ENCODE measurements at places on chromosomes 1 and 21.

GRCh38 chr1:39850606-39851216, 32.6 kb downstream of the TRIT1 start:
- no peak for DNase-seq

DNA sequence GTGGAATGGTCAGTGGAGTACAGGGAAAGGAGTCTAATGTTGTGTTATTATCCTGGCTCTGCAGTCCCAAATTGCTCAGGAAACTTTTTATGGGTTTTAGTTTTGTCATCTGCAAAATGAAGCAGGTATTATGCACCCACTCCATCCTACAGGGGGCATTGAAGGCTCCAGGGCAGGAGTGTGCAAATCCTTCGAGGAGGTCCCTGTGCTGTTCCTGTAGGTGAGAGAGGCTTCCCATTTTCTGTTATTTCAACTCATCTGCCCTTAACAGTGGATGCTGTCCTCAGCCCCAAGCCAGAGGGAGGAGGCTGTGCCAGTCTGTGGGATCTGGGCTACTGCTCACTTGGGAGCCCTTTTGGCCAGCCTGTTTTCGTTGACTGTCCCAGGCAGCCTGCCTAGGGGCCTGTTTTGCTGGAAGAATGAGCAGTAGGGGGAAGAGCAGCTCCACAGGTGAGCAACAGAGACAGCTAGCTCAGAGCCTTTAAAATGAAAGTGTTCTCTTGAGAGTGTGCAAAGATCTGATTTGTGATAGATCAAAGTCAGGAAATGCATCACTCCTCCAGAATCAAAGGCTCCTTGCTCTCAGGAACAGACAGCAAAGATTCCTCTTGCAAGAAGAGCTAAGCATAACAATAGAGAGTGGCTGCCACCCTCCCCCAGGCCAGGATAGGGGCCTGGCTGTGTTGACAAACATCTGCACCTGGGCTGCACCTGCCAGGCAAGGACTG, 317.6 kb upstream of the PROX1 start:
- no peak for DNase-seq

GRCh38 chr1:207970329-207971233, 59.7 kb upstream of the CD34 start:
- no peak for DNase-seq

GRCh38 chr21:26119906-26120305, 50.7 kb downstream of the APP start:
- DNase-seq, result no peak

- DNase-seq, result peak; percentile 48
These were observed 34.8 kb upstream of the TTC22 start for GRCh38 chr1:54835970-54836369.

GRCh38 chr1:115545096-115545720, 96.6 kb upstream of the VANGL1 start:
- no peak for DNase-seq

DNA sequence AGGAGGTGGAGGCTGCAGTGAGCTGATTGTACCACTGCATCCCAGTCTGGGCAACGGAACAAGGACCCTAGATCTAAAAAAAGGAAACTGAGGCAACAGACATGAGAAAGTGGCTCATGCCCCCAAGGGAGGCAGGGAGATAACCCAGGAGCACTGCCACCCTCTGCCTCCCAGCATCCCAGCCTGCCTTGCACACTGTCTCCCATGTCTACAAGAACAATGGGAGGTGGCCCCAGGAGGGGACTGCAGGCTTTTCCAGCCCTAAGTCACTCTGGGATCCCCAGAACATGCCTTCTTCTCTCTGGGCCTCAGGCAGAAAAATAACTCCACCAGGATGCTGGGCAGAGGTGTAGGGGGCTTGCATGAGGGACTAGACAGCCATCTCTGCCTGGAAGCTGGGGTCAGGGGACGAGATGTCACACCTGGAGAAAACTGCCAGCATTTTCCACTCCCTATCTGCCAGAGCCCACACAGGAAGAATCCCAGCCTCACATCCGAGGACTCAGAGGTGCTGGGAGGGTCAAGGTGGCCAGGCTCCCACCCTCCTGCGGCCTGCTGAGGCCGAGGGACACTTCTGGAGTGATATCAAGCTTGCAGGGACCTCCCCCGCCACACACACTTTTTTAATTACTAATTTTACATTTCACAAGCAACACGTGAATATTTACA, 21.4 kb downstream of the RUNX3 start:
- DNase-seq, result no peak

DNA sequence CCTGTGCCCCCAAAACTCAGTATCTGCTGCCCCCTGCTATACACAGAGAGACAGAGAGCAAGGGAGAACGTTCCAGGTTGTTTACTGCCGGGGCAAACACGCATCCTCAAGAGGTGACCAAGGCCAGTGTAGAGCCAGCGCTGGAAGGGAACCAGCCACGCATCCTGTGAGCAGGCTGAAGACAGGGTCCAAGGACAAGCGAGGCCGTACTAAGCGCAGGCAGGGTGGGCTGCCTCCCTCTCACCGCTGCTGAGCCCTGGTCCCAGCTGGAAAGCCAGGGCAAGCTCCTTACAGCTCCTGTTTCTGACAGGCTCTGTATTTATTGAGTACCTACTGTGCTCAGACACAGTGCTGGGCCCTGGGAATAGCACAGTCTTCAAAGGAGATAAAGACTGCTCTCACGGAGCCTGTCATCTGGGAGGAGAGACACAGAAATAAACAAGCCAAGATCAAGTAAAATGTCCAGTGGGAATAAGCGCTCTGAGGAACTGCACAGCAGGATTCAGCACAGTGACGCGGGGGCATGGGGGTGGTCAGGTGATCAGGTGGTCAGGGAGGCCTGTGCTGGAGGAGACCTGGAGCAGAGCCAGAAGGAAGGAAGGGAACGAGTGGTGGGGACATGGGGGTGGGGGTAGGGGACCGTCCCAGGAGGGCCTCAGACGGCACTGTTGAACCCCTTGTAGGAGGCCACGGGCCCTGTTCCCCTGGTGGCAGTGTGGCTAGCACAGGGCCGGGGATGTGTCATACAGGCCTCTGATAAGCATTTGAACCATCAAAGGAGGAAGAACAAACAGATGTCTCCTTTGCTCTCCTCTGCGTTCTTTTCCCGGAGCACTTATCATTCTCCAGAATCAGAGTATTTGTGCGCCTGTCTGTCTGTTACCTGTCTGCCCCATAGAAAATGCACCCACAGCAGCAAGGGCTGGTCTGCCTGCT, 37.8 kb upstream of the EFHD2 start:
- DNase-seq, result no peak

- DNase-seq, result no peak
These were observed 13.5 kb downstream of the KCNQ4 start for GRCh38 chr1:40796939-40797667.

DNA sequence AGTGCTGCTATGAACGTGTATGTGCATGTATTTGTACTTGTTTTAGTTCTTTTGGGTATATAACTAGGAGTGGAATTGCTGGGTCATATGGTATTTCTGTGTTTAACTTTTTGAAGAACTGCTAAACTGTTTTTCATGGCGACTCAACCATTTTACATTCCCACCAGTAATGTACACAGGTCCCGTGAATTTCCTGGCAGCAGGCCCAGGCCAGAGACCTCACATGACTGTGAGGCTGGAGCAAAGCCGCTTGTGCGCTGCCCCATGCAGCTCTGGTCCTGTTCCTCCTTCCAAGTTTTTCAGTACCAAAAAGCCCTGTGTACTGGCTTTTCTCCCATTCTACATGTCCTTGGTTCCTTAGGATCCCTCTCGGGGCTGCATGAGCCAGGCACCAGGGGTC, 29.6 kb downstream of the ACOT11 start:
- DNase-seq, result no peak

GRCh38 chr21:44916965-44917364, 3.7 kb downstream of the ITGB2 start:
- no peak for DNase-seq

- DNase-seq, result peak; percentile 64
These were observed 2.4 kb downstream of the ARID1A start for GRCh38 chr1:26697978-26698849.

GRCh38 chr1:50978144-50978851, 8.3 kb downstream of the CDKN2C start:
- DNase-seq, result no peak

DNA sequence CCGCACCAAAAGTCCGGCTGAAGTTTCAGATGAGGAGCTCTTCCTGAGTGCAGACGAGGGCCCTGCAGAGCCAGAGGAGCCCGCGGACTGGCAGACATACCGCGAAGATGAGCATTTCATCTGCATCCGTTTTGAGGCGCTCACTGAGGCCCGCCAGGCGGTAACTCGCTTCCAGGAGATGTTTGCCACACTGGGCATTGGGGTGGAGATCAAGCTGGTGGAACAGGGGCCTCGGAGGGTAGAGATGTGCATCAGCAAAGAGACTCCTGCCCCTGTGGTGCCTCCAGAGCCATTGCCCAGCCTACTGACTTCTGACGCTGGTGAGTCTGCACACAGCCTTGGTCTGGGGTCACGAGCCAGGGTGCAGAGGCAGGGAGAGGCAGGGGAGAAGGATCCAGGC, 84.7 kb downstream of the TRIM11 start:
- DNase-seq, result no peak

GRCh38 chr1:5769146-5769545, 223.1 kb downstream of the NPHP4 start:
- DNase-seq, result no peak

GRCh38 chr1:169608226-169608625, 21.7 kb downstream of the SELP start:
- no peak for DNase-seq

DNA sequence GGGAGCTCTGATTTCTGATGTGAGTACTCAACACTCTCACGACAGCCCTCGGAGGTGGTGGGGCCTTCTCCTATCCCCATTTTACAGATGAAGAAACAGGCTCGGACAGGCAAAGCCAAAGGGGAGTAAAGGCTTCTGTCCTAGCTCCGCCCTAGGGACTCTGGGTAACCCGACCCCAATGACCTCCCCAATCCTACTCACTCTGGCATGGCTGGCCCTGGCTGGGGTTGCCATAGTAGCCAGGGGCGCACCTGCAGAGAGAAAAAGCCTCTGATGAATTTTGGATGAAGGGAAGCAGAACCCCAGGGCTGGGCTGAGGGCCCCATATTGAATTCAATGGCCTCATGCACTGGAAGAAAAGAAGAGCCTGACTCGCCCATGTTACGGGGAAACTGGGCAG, 61.1 kb downstream of the LDLRAD2 start:
- DNase-seq, result no peak

- no peak for DNase-seq
These were observed 197.2 kb downstream of the RWDD3 start for GRCh38 chr1:95431235-95431634.

- DNase-seq, result no peak
These were observed 26.4 kb upstream of the ROR1 start for GRCh38 chr1:63747445-63747844.

GRCh38 chr1:6350416-6351088, 43.0 kb downstream of the ACOT7 start:
- no peak for DNase-seq

GRCh38 chr21:46160657-46160906, 5.2 kb upstream of the FTCD start:
- no peak for DNase-seq

DNA sequence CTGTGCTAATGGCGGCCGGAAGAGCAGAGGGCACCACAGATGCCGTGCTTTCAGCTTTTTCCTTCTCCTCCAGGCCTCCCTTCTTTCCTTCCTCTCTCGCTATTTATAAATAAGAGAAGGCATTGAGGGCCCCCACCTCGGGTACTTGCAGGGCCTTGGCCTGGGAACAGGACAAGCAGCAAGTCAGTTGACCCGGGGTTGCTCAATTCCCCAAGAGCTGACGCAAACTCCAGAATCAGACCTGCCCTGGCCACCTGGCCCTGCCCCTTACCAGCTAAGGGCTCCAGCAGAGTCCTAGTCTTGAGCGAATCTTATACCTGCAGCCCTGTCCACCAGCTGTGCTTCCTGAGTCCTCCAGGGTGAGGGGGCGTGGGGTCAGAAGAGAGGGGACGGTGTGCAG, 13.5 kb downstream of the TNFRSF1B start:
- peak; percentile 79 for DNase-seq
